ENCODE measurements at places on chromosomes 11 and 22.
A peak's percentile ranks its signal among the peaks of the same experiment; 100 is the strongest.

DNA sequence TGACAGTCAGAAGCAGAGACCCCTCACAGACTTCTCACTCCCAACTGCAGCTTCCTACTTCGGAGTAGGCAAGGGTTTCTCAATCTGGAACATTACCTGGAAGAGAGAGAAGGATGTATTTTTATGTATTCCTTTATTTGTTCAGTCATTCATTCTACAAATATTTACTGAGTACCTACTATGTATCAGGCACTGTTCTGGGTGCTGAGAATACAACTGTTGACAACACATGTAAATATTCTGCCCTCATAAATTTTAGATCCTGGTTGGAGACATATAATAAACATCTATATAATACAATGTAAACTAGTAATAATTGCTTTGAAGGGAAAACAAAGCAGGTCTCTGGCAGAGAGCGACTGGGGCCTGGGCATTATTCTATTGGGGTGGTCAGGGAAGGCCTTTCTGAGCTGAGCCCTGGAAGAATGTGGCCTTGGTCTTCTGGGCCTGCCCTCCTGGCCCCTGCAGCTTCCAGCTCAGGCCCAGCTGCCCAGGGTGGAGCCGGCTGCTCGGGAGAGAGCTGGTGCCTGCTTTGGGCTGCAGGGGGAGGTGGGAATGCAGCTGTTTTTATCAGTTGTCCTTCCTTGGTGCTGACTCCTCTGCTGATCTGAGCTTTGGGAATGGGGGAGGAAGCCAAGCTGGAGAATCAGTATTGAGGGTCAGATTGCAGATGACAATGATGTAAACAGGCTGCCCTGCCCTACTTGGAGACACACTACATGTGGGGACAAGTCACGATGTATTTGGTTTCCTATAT lies 46.8 kb downstream of the PKNOX2 start:
- no peak for DNase-seq

GRCh38 chr22:24003887-24004286 lies 1.4 kb downstream of the GSTT4 start:
- DNase-seq: no peak

GRCh38 chr11:17790453-17790852 lies 55.9 kb downstream of the KCNC1 start:
- no peak for DNase-seq

DNA sequence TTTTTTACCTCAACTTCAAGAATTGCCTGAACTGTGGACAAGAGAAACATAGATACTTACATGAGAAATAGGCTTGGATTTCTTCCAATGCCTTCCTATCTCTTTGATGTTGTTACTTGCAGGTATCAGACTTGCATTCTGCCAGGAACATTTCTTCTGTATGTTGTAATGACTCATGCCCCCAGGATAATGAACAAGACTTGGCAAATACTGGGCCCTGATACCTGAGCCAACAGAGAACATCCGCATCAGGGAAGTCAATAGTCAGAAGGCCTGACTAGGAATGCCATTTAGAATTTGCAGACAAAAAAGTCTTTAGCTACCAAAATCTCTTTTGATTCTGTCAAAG lies 273.7 kb upstream of the KIRREL3 start:
- no peak for DNase-seq

DNA sequence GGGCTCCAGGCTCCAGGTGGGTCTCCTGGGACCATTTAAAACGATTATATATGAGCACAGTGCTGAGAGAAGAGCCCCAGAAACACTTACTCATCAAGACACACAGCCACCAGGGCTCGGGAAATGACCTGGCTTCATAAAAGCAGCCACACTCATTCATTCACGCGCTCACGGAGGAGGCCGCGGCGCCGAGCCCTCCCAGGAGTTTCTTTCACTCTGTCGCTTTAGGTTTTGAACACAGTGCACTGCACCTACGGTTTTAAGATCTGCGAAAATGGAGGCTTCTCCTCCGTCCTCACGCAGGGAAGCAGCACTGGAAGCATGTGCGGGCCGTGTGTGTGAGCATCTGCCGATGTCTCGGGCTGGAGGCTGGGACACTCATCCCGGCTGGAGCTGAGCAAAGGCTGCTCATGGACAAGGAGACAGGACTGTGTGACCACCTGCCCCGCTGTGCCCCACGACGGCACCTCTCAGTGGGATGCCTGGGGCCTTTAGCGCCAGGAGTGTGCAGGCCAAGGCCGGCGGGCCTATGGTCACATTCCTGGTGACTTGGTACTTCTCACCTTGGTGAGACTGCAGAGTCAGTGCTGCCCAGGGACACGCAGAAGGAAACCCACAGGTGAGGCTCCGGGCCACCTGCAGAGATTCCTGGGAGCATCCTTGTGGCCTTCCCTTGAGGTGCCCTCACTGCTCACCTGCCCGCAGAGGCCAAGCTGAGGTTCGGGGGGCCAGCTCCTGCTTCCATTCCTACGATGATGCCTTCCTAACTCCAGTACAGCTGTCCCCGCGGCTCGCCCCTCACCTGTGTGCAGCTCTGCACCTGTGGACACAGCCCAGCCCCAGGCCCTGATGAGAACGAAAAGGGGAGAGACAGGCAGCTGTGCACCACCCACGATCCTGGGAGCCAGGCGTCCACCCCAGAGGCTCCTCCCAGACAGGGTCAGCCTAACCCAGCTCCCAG lies 872.0 kb downstream of the BRD1 start:
- no peak for DNase-seq

DNA sequence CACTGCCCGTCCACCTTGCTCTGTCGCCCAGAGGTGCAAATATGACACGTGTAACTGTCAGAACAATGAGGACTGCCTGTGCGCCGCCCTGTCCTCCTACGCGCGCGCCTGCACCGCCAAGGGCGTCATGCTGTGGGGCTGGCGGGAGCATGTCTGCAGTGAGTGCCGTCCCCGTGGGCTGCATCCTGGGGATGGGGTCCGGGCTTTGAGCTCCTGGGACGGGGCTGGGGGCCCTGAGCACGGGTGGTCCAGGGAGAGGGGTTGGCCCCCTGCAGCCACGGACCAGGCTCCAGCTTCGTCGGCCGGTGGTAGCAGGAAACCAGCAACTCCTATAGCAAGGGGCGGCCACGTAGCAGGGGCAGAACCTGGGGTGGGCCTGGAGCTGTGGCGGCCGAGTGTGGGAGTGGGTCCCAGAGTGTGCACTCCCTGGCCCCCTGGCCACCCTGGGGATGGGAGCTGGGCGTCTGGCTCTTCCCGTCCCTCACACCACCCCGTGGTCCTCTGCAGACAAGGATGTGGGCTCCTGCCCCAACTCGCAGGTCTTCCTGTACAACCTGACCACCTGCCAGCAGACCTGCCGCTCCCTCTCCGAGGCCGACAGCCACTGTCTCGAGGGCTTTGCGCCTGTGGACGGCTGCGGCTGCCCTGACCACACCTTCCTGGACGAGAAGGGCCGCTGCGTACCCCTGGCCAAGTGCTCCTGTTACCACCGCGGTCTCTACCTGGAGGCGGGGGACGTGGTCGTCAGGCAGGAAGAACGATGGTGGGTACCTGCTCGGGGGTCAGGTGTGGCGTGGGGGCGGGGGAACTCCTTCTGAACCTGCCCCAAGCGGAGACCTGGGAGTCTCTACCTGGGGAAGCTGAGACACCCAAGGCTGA lies 10.1 kb downstream of the MUC2 start:
- DNase-seq: no peak

- DNase-seq: no peak
These were observed 1.9 kb upstream of the NDUFC2 start for GRCh38 chr11:78081583-78081982.

GRCh38 chr11:1323774-1324173 lies 14.3 kb upstream of the TOLLIP start:
- no peak for DNase-seq

DNA sequence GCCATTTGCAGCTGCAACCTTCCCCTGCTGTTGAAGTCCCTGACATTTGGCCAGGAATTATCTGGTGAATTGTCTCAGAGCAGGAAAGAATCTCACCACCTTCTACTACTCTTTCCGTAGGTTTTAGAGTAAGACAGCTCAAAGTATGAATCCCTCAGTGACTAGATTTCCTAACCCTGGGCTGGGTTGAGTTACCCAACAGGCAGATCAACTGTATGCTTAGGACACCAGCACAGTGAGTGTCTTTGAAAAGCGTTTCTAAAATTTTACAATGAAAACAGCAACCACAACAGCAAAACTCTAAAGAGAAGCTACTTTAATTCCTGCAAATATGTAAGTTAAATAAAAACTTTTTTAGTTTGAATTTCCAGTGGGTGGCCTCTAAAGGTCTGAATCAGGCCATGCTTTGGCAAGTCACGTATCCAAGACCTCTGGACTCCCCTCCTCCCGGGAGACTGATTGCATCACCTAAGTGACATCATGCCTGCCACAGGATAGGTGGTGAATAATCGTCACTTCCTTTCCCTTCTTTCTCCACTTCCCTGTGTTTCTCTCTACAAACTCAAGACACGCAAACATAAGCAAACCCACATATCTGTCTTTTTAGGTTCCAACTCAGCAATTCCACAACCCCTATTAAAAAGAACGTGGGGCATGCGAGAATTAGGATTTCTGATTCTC lies 7.8 kb downstream of the OR8B12 start:
- no peak for DNase-seq

DNA sequence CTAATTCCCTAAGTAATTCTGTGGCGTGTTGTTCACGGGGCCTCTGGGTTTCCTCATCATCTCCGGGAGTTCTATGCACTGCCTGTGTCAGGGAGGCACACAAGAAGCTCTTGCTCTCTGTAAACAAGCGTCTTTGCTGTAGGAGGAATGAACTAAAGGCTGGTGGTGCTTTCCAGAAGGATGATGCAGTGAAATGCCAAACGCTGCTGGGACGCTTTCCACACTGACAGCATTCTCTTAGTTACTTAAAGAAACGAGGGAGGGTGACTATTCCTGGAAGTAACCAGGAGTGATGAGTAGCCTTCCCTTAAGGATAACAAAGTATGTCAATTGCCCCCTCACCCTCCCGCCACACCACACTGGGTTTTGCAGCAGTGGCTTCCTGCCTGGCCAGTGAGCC lies 38.5 kb upstream of the NUP50 start:
- DNase-seq: no peak

GRCh38 chr11:123653827-123654565 lies 428 bp downstream of the SCN3B start:
- peak; percentile 36 for DNase-seq

DNA sequence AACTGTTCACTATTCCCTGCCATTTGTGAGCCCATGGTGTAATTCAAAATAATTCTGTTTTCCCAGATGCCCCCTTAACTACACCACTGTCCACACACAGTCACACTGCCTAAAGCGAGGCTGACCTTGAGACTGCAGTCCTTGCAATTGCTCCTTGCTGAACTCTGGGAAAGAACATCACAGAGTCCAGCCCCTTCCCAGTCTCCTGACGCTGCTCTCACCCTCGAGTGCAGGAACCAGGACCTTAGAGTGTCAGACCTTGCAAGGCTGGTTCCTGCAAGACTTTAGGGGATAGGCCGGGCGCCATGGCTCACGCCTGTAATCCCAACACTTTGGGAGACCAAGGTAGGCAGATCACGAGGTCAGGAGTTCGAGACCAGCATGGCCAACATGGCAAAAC lies 33.6 kb downstream of the AHNAK start:
- no peak for DNase-seq

GRCh38 chr11:32003335-32003734 lies 87.5 kb upstream of the RCN1 start:
- DNase-seq: no peak

GRCh38 chr11:33320016-33320813 lies 63.0 kb downstream of the HIPK3 start:
- no peak for DNase-seq

DNA sequence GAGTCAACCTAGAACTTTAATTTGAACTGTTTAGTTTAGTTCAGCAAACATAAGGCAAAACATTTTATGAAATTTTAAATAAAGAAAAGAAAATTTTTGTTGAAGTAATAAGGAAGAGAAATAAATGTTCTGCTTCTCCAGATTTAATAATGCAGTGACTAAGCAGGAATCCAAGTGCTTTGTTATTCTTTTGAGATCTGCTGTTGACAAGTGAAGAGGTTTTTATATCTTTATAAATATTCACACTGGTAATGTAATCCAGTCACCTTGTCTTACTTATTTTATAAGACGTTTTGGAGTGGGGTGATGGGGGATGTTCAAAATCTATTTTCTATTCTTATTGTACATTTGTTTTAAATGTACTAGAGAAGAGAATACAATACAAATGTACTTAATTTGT lies 725.9 kb upstream of the CCDC179 start:
- DNase-seq: no peak

DNA sequence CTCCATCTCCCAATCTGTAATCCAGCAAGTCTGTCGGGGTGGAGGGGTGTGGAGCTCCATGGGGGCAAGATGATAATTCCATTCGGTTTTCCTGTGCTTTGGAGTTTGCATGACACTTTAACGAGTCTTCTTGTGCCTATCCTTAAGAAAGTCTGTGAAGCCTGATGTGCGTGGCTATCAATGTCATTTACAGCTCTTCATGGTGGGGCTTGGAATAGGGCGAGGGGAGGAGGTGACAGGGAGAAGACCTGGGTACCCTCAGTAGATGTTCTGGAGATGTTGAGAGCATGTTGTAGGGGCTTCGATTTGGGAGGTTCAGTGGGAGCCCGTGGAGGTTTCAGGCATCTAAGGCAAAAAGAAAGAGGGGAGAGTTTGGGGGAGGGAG lies 579 bp upstream of the PHLDB1 start:
- DNase-seq: no peak

DNA sequence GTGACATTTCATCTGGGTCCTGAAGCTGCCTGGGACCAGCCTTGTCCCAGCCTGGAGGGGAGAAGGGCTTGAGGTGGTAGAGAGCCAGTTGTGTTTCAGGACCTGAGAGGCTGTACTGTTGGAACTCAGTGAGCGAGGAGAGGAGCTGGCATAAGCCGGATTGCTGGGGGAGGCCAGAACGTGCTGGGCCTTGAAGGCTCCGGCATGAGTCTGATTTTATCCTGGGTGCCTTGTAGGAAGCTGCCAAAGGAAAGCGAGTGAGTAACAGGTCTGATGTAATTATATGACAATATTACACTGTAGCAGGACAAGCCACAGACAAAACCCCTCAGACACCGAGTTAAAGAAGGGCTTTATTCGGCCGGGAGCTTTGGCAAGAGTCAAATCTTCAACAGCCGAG lies 17.2 kb downstream of the AP2A2 start:
- no peak for DNase-seq

DNA sequence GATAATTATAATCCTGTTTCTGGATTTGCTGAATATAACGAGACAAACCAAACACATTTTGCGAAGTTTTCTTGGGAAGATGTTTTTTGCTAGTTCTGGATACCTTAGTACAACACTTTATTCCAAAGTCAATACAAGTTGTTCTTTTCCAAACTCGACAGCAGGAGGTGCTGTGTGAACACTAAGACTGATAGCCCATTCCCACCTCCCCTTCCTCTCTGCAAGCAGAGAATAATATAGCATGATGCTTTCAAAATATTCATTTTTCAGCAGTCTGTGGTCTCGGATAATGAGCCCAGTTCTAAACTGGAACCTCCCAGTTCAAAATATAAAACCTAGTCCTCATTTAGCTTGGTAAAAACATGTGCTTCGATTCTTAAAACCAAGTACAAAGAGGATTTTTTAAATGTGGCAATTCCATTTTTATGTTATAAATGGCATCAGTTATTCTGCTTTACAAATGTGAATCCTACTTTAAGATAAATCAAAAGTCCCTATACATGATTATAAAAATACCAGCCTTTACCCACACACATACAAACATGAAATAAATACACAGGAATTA lies 129.1 kb downstream of the DCDC1 start:
- DNase-seq: no peak
